ENCODE measurements at places on chromosomes 13 and 19.

DNA sequence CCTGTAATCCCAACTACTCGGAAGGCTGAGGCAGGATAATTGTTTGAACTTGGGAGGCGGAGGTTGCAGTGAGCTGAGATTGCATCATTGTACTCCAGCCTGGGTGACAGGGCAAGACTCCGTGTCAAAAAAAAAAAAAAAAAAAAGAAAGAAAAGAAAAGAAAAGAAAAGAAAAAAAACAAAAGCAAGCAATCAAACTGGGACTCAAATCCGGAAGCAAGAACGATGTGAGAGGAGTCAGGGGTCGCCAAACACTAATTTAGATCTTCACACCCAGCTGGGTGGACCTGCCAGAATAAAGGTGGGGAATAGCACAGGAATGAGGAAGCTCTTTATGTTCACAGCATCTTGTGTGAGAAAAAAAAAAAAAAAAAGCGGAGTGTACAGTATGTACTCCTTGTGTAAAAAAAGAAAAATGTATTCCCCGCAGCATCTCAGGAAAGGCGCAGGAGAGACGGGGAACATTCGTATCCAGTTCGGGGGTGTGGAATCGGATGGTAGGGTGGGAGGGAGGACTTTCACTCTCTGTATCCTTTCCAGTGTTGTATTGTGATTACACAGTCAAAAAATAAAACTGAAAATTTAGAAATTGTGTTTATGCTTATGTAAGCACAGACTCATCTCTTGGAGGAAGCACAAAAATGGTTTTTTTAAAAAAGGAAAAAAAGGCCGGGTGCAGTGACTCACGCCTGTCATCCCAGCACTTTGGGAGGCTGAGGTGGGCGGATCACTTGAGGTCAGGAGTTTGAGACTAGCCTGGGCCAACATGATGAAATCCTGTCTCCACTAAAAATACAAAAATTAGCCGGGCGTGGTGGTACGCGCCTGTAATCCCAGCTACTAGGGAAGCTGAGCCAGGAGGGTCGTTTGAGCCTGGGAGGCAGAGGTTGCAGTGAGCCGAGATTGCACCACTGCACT, 7.6 kb downstream of the DNAJB1 start:
- no peak for DNase-seq

DNA sequence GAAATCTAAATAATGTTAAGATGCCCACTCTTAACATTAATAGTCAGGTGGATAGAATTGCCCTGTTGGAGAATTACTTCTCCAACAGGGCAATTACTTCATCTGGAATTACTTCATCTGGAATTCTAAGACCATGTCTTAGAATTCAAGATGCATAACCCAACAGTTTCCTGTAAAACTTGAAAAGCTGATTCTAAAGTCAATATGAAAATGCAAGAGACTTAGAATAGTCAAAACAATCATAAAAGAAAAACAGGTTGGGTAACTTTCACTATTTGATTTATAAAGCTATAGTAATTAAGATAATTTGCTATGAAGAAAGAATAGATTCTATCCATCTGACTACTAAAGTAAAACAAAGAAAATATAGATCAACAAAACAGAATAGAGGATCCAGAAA, 75.2 kb downstream of the ABCC4 start:
- DNase-seq: no peak

GRCh38 chr13:29801737-29802305, 48.6 kb downstream of the UBL3 start:
- DNase-seq: no peak

- DNase-seq: peak; percentile 87
Observed at GRCh38 chr13:28819735-28820098, 422 bp upstream of the MTUS2 start.

DNA sequence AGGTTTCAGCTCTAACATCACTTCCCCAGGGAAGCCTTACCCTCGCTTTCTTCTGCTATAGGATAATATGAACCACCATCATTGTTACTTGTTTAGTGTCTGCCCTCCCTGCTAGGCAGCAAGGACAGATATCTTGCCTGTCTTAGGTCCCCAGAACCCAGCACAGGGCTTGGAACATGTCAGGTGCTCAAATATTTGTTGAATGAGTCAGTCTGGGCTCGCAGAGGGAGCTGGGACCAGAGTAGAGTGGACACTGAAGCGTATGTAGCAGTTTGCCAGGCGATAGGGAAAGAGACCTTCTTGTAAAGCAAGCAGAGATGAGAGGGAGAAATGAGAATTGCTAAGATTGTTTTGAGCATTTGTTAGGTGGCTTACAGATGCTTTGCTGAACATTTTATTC, 11.7 kb downstream of the BCKDHA start:
- no peak for DNase-seq

GRCh38 chr13:111337741-111338140, 17.3 kb downstream of the TEX29 start:
- no peak for DNase-seq

DNA sequence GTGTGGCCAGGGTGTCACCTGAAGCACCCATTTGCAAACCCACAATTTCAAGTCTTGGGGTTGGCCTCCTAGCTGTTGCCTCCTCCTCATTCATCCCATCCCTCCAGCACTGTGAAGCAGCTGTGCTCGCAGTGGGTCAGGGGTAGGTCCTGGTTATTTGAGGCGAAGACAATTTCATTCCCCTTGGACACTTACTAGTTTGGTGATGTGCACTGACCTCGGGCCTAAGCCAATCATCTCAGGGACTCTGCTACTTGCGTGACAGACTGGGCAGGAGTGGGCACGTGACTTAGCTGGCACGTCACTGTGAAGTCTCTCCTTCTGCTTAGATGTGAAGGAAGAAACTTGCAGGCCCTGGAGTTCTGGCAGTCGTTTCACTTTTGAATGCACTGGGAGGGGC, 3.5 kb upstream of the ATP11A start:
- DNase-seq: no peak

- DNase-seq: no peak
Observed at GRCh38 chr13:26401578-26402021, 147.7 kb downstream of the CDK8 start.

- DNase-seq: no peak
Observed at GRCh38 chr19:39084732-39085080, 538 bp downstream of the ACP7 start.

- DNase-seq: no peak
Observed at GRCh38 chr13:35817642-35818607, 313.3 kb downstream of the DCLK1 start.

DNA sequence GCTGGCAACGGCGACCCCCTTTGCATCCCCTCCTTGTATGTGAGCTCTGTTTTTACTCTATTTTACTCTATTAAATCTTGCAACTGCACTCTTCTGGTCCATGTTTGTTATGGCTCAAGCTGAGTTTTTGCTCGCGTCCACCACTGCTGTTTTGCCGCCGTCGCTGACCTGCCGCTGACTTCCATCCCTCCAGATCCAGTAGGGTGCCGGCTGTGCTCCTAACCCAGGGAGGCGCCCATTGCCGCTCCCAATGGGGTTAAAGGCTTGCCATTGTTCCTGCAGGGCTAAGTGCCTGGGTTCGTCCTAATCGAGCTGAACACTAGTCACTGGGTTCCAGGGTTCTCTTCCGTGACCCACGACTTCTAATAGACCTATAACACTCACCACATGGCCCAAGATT, 2704.4 kb downstream of the PCDH9 start:
- DNase-seq: no peak

GRCh38 chr13:114063545-114064449, 68.6 kb downstream of the RASA3 start:
- DNase-seq: no peak

- no peak for DNase-seq
Observed at GRCh38 chr19:49818649-49819370, 721 bp downstream of the MED25 start.

Measured in left lung (tissue), 14 donors.